NCI-H774 (cell line): ENCODE measurements at places on chromosomes 7 and 10.

- DNase-seq, result peak; percentile 40
Measured at GRCh38 chr10:102917314-102917961, 656 bp upstream of the CNNM2 start.

GRCh38 chr10:118239236-118239630 lies 102.9 kb downstream of the FAM204A start:
- no peak for DNase-seq

DNA sequence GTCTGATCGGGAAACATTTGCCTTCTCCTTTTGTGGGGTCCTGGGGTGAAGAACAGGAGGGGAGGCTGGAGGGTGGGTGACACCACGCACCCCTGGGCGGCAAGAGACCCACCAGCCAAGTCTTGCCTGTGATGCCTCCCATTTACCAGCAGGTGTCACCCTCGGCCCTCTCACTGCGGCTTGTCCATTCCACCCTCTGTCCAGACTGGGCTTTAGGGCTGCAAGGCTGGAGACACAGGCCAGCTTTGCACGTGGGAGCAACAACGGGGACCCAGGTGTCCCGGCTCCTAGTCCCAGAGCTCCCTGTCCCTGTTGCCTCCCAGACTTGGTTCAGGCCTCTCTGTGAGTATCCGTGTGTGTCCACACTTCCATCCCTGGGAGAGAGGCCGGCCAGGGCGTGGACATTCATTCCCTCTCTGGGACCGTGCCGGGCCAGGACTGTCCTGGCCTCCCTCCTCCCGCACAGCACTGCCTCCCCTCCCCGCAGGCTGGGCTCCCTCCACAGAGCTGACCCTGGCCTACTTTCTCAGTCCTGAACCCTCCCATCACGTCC lies 36.2 kb upstream of the GTF2IRD1 start:
- DNase-seq, result peak; percentile 42

- no peak for DNase-seq
Measured at GRCh38 chr7:15625466-15625865, 61.0 kb downstream of the MEOX2 start.

DNA sequence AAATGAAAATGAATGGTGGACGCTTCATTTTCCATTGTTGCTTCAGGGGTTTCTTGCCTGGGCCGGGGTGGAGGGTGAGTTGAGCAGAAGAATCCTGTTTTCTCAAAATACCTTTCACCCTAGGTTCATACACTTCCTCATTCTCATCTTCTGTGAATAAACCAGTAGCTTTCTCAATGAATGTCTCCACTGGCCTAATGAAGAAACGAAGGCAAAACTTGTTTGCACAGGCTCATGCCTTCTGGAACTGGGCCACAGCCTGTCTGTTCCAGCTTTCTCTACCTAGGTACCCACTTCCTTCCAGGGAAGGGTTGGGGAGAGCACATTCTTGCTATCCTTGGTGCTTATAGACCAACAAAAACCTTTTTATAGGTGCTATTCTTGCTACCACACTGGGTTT lies 21.3 kb downstream of the STMP1 start:
- no peak for DNase-seq

GRCh38 chr10:48389272-48389671 lies 82.8 kb downstream of the MAPK8 start:
- DNase-seq, result no peak

DNA sequence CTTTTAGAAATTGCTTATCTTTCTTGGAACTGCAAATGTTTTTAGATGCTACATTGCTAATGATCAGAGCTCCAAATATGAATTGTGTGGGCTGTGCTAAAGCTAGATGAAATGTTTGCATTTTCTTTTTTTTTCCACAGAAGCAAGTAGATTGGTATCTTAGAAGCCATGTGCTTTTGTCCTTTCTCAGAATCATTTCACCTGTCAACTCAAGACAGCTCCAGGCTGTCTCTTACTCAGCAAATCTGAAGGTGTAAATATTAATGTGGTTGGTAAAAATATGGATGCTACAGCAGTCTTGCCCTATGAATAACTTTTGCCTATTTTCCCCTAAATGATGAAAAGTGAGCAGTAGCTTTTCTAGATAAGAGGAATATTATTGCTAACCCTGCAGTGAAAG lies 41.2 kb downstream of the AP3M1 start:
- no peak for DNase-seq

DNA sequence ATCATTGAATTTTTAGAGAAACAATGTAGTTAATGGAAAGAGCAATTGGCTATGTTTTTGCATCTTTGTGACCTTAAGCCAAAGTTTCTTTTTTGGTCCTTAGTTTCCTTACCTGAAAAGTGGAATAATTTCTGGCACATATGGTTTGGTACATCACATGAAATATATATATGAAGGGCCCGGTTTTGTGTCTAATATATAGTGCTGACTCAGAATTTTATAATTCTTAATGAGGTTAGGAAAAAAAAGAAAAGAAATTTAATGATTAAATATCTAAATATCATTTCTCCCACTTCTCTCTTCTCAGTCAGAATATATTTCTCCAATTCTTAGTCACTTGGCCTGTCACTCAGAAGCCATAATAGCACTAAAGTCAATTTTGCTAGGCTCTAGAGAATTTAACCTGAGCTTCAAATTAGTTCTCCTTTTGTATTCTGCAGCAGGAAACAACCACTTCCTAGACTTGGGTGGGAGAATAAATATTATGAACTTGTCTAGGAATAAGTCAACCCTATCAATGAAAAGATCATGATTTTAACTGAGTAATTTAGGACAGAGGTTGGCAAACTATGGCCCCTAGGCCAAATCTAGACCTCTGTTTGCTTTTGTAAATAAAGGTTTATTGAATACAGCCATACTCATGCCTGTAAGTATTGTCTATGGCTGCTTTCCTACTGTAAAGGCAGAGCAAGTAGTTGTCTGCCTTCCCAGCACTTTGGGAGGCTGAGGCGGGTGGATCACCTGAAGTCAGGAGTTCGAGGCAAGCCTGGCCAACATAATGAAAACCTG lies 34.6 kb downstream of the PPP1R9A start:
- no peak for DNase-seq

DNA sequence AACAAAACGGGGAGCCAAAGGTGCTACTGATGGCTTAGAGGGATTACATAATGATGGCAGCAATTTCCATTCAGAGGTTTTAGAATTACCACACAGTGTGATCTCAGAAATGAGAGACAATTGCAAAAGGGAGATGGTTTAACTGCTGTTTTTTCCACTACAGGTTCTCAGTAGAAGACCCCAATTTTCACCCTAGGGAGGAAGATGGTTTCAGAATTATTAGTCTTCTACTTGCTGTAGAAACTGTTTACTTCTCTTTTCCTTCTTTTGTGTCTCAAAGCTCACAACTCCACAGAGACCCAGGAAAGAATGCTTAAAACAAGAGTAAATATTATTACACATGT lies 226.5 kb downstream of the INHBA start:
- no peak for DNase-seq

- DNase-seq, result no peak
Measured at GRCh38 chr7:33619264-33619663, 286.1 kb upstream of the BMPER start.

- DNase-seq, result no peak
Measured at GRCh38 chr7:157469181-157470016, 132.6 kb downstream of the DNAJB6 start.

GRCh38 chr7:150507947-150508602 lies 6.6 kb upstream of the GIMAP7 start:
- no peak for DNase-seq

DNA sequence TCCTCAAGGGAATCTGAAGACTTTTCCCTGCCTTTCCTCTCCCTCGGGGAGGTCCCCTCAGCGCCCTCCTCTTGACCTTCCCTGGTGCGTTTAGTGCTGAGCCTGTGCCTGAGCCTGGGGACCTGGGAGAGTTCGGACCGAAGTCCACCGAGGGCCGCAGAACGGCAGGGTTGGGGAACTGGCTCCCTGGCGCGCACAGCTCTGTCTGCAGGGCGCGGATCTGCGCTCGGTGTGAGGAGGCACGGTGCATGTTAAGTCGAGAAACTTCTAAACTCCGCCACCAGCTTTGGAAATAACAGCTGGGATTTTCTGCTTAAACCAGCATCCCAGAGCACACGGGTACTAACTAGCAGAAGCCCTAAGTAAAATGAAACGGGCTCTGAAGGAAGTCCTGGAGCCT lies 44.2 kb upstream of the SLC29A4 start:
- DNase-seq, result no peak

GRCh38 chr10:12193193-12193592 lies 2.5 kb downstream of the NUDT5 start:
- DNase-seq, result no peak

- no peak for DNase-seq
Measured at GRCh38 chr10:92757066-92757710, 67.4 kb downstream of the HHEX start.

DNA sequence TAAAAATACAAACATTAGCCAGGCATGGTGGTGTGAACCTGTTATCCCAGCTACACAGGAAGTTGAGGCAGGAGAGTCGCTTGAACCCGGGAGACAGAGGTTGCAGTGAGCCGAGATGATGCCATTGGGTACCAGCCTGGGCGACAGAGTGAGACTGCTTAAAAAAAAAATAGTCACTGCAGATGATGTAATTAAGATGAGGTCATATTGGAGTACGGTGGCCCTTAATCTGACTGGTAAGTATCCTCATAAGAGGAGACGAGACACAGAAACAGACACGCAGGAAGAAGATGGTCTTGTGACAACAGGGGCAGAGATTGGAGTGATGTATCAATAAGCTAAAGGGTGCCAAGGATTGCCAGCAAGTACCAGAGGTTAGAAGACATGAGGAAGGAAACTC lies 156.0 kb downstream of the FAM107B start:
- DNase-seq, result no peak

DNA sequence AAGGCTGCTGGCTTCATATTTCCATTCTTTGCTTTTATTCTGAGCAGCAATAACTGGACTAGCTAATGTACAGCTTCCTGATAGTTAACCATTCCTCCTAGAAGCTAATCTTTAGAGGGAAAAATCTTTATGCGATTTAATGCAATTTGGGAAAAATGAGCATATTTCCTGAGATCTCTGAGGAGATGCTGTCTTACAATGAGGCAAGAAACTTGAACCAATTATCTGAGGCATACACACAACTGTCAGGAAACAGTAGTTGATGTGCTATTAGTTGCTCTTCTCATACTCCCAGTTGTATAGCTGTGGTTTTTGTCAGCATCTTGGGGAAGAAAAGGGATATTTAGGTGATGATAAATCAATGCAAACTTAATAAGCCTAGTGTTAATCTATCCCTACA lies 265.9 kb downstream of the NEBL start:
- no peak for DNase-seq

GRCh38 chr10:89078724-89079672 lies 88.4 kb downstream of the FAS start:
- DNase-seq, result no peak

GRCh38 chr7:136046548-136046947 lies 69.4 kb upstream of the MTPN start:
- DNase-seq, result no peak

DNA sequence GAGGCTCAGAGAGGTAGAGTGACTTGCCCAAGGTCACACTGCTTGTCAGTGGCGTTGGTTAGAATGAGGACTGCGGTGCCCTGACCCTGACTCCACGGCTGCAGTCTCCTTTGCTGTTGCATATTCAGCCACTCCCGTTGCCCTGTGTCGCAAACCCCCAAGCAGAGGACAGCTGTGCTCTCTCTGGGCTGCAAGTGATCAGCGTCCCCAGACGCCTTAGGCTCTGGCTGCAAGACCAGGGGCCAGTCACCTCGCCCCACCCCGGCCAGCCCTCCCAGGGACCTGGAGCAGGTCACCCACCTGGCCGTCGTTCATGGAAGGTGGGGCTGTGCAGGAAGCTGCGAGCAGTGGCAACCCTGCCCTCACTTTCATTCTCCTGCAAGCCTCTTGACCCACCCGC lies 51.7 kb upstream of the NANOS1 start:
- DNase-seq, result no peak

GRCh38 chr10:78377356-78377755 lies 343.7 kb downstream of the RPS24 start:
- DNase-seq, result no peak

- no peak for DNase-seq
Measured at GRCh38 chr7:924541-925231, 29.8 kb downstream of the ADAP1 start.

DNA sequence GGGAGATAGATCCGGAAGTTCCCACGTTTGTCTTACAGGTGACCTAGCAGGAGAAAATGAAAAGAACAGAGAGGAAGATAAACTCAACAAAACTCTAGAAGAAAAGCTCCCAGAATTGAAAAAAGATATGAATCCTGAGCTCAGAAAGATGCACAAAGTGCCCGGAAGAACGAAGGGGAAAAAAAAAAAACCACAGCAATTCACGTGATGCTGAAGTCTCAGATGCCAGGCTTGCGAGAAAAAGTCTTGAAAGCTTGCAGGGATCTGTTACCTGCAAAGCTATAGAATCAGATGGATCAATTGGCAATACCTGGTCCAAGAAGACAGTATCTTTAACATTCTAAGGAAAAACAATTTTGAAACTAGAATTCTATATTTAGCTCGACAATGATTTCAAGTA lies 33.5 kb downstream of the CARD11 start:
- no peak for DNase-seq

DNA sequence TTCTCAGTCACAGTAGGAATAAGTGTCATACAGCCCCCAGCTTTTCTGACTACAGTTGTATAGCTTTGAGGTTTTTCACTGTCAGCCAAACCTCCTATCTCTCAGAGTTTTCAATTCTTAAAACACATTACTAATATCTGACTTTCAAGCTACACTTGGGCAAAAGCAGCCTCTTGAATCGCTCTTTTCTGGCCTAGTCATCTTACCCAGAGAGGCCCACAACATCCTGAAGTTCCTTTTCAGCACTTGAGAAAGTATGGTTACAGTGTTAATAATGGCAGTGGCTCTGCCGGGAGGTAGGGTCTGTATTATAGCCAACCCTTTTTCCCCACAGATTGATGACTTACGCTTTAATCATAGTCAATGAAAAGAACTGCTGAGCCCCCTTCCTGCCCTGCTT lies 181.0 kb downstream of the LRRC4 start:
- DNase-seq, result no peak

GRCh38 chr7:41501006-41501405 lies 201.9 kb downstream of the INHBA start:
- no peak for DNase-seq

DNA sequence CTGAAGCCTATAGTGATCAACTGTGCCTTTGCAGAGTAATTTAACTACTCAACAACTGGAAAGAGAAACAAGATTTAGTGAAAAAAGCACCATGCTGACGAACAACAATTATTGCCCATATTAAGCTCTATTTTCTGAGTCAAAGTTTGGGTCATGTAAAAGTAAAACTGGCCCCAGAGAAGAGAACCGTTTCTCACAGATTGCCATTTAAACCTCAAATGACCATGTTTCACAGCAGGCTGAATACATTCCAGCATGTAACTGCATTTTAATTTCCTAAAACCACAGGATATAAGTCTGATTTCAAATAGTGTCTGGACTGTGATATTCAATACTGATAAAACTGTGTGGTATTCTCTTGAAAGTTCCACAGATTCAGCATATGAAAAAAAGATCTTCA lies 140.7 kb downstream of the ATE1 start:
- DNase-seq, result no peak

DNA sequence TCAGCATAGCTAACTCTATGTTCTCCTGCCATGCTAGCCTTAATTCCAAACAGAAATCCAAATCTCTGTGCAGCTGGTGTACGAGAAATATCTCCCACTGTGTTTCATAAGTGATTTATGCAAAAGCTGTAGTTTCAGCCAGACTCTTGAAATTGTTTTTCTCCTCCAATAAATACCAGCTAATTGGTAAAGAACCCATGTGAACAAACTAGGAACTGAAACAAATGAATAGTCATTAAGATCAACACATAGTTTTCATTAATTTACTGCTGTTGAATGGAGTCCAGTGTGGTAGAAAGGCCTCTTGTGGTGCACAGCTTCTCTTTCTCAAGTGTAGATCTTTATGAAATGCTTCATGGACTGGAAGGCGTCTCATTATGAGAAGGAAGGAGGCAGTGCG lies 18.4 kb downstream of the PPP1R17 start:
- no peak for DNase-seq
